Right renal cortex interstitium (tissue), 3 donors: ENCODE measurements at places on chromosomes 12 and 14. TPM values are rescaled to one million over a fixed set of nuclear protein-coding genes. Genes with fewer than 3 reads are reported as not detected.
A peak's percentile ranks its signal among the peaks of the same experiment; 100 is the strongest.

DNA sequence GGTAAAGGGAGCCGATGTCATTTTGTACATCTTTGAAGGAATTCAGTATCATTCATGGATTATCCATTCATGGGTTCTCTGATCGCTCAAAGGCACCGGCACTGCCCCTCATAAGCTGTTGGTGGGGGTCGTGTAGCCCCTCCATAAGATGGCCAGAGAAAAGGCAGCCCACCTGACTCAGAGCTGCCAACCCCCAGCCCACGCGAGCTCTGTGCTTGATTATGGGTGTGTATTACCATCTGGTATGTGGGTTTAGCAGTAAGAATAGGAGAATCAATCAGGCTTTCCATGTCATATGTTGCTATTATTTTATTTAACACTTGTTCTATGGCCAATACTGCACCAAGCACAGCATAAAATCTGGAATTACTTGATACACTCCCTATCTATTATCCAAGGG, 32.1 kb upstream of the AMIGO2 start:
- DNase-seq, result no peak

GRCh38 chr12:114193474-114193873, 212.5 kb downstream of the TBX5 start:
- DNase-seq, result no peak

DNA sequence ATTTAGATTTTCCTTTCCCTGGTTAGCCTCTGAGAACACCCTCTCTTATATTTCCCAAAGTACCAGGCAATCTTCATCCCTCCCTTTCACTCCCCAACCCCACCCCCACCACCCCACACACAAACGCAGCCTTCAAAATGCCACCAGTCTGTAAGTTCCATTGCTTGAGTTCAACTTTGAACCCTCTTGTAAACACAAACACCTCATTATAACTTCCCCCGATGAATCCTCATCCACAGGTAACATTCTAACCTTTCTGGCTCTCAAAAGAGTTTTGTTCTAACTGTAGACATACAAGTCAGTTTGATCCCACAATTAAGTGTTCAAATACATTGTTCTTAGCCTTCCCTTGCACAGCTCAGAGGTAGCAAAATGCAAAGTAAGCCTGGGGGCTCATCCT, 199.4 kb upstream of the FOXN3 start:
- no peak for DNase-seq

- no peak for DNase-seq
These were observed 143.9 kb downstream of the SYNE2 start for GRCh38 chr14:63996625-63997220.

GRCh38 chr12:112841906-112842305, 50.4 kb downstream of the RPH3A start:
- no peak for DNase-seq

The ASPG gene
- 10.8 TPM for polyA plus RNA-seq

The GLS2 gene
- polyA plus RNA-seq, result 0.89 TPM

GRCh38 chr12:110776410-110776809, 33.7 kb upstream of the PPP1CC start:
- no peak for DNase-seq

- DNase-seq, result peak; percentile 73
These were observed at the start of gene LRR1 for GRCh38 chr14:49598485-49599300. Gene LRR1, plus strand, starts transcription at chr14:49598940. Its CDS starts 81 bp downstream, at chr14:49599021.

The KRT72 gene
- polyA plus RNA-seq, result not detected

DNA sequence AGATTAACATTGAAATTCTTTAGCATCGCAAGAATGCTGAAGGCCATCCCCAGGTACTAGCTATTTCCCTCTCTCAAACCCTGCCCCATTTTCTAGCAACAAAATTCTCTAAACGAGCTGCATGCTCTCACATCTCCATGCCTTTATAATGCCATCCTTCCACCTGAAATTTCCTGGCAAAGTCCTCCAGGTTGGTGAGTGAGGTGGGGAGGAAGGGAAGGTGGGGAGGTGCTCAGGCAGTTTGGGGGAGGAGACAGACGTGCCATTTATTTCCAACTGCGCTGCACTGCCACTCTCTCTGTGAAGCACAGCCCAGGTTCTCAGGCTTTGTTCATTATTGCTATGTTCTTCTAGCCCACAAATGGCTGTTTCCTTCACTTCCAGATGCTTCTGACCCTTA, 208.4 kb downstream of the PAWR start:
- no peak for DNase-seq

The ZNF384 gene
- polyA plus RNA-seq, result 73.2 TPM

The LRRK2 gene
- polyA plus RNA-seq, result 43.4 TPM

DNA sequence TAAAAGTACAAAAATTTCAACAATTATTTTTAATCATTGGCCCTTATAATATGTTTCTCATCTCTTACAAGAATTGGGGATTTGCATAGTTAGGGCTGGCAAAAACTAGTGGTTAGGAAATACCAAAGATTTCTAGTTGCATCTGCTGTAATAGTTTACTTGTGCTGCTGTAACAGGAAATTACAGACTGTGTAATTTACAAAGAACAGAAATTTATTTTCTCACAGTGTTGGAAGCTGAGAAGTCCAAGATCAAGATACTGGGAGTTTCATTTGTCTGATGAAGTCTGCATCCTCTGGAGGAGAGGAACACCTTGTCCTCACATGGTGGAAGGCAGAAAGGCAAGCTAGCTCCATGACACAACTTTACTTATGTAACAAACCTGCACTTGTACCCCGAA, 157.0 kb downstream of the FLRT2 start:
- no peak for DNase-seq

- no peak for DNase-seq
These were observed 45.4 kb downstream of the PHLDA1 start for GRCh38 chr12:75986001-75986746.

The DTX1 gene
- 11.0 TPM for polyA plus RNA-seq

The P3H3 gene
- polyA plus RNA-seq, result 24.6 TPM

- no peak for DNase-seq
These were observed 544.2 kb downstream of the FOXG1 start for GRCh38 chr14:29310757-29311156.

The AJUBA gene
- 86.4 TPM for polyA plus RNA-seq
